ENCODE measurements at places on chromosomes 7 and 10.

DNA sequence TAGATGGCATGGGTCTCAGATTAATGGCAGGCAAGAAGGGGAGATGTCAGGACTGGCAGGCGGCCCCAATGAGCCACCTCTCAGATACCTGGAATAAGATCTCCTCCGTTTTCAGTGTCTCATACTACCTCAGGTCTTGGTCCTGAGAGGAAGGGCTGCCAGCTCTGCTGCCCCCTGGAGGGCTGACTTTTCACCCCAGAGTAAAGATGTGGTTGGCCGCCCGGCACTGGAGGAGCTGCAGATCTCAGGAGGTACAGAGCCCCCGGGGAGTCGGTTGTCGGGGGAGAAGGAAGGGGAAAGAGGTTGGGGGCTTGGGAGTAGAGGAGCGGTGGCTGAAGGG lies 642 bp upstream of the COL13A1 start:
- no peak for DNase-seq

DNA sequence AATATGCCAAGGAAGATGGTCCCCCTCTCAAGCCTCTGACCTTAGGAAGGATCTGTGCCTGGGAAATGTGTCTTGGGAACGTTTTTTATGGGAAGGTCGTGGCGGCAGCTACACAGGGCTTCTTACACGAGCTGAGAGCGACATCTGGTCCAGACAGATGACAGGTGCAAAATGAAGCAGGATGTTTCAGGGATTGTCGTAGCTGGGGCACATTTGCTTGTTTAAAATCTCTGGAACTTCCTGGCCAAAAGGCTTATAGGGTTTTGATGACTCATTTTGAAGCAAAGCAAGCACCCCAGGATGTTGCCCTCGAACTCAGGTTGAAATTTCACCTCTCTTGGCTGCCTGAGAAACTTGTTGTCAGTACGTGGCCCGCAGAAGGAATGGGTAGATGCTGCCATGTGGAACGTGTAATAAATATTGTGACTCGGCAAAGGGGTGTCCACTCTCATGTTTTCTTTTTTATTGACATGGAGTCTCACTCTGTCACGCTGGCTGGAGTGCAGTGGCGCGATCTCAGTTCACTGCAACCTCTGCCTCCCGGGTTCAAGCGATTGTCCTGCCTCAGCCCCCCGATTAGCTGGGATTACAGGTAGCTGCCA lies 117.5 kb downstream of the CAMK1D start:
- no peak for DNase-seq

DNA sequence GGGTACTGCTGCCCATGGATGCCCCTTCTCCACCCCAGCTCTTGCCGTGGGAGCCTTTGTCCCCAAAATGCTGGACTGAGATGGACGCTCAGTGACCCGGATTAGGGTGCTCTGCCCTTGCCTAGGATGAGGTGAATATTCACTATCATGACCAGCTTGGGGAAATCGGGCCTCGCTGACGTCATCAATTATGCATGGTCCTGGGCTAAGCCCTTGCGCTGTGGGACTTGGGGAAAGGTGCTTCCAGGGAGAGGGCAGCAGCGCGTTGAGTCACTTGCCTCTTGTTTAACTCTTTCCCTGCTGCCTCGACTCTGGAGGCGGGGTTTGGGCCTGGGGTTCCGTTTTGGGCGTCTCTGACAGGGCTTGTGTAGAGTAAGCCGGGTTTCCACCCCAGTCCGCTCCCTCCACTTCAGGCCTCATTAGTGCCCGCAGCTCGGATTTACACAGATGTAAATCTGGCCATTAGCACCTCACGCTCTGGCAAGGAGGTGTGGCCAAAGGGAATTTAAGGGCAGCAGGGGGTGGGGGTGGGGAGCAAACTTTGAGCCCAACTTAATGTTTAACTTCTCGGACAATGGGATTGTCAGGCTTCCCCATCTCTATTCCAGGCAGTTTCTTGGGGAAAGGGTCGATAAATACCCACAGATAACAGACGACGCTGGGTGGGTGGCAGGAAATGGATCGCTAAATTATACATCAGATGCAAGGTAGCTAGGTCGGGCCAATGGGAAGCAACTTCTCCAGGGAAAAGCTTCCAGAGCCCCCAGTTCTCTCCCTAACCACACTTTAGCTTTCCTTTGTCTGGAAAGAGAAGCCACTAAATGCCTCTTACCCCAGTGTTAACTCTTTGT lies 51.3 kb upstream of the TCF7L2 start:
- no peak for DNase-seq

DNA sequence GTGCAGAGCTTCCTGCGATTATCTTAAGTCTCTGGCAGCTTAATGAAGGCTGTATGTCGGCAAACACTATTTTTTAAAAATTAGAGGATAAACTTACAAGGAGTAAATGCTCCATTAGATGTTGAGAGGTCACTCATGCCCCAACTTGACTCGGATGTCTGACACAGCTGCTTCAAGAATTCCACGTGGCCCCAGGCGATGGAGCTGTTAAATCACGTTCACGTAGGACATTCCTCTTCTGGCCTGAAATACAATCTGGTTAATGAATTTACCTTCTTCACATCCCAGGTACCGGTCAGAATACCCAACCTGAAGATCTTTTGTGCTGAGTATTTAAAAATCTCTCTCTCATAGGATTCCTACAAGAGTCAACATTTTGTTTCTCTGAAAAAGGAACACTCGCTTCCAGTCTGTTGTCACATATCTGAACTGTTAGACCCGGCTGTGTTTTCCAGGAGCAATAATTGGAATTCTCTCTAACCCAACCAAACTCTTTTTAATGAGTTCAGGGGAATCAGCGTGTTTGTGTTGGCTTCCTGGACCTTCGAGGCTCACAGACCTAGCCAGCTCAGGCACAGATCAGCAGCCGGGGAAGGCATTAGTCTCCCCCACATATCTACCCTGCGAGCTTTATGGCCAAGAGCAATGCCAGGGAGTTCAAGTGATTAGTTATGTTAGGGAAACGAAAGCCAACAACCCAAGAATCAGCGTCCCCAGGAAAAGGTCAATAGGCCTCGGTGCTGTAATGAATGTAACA lies 284.9 kb downstream of the FGFR2 start:
- DNase-seq, result no peak

- no peak for DNase-seq
Measured at GRCh38 chr10:106216085-106216484, 948.4 kb downstream of the SORCS1 start.

GRCh38 chr7:157584420-157584819 lies 247.6 kb downstream of the DNAJB6 start:
- no peak for DNase-seq

DNA sequence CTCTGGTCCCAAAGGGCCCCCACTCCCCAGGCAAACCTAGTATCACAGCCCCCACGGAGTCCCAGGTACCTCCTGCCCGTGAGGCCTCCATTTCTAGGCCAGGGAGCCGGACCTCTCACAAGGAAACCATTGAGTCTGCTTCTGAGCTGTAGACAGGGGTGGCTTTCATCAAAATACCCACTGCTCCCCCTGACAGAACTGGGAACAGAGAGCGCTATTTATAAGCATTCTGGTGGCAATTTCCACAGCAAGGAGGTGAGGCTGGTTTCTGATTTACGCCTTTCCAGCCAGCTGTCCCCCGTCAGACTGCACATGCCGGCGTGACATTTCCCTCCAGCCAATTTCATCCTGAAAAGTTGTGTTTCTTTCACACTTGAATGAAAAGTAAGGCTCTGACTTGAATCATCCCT lies 407.5 kb upstream of the PRKCQ start:
- no peak for DNase-seq

DNA sequence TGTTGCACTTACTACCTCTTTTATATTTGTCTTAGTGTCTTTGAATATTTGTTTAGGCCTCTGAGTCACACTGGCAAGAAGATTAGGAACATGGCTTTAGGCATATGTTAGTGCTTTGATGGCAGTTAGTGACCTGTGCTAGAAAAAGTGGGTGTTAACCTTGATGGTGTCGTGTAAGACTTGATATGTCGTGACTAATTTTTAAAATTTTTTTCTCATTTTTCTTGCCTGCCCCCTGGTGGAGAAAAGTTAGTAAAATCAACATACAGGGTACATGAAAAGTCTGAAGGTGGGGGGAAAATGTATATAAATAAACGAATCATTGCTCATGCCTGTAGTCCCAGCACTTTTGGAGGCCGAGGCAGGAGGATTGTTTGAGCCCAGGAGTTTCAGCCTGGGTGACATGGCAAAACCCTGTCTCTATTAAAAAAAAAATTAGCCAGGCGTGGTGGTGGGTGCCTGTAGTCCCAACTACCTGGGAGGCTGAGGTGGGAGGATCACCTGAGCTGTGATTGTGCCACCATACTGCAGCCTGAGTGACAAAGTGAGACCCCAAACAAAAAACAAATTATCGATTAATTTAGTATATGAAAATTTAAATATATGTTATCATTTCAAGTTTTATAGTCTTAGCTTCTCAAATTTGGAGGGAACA lies 44.6 kb downstream of the TAX1BP1 start:
- DNase-seq, result no peak

- no peak for DNase-seq
Measured at GRCh38 chr10:88181902-88182600, 318.6 kb downstream of the PTEN start.

DNA sequence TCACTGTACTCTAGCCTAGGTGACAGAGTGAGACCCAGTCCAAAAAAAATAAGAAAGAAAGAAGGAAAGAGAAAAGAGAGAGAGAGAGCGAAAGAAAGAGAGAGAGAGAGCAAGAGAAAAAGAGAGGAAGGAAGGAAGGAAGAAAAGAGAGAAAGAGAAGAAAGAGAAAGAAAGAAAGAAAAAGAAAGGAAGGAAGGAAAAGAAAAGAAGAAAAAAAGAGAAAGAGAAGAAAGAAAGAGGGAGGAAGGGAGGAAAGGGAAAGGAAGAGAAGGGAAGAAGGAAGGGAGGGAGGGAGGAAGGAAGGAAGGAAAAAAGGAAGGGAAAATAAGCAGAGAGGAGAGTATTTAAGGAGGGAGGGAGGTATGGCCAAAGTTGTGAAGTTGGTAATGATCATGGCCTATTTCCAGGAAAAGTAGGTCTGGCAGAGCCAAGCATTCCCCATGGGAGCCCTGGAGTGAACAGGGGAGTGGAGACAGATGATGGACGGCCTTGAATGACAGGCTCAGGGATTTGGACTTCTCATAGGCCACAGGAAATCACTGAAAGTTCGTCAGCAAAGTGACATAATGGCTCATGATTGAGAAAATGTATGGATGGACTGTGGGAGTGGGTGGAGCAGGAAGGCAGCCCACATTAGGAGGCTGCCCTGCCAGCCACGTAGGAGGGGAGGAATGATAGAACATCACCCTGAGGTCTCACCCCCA lies 44.8 kb upstream of the CUX1 start:
- DNase-seq, result no peak

DNA sequence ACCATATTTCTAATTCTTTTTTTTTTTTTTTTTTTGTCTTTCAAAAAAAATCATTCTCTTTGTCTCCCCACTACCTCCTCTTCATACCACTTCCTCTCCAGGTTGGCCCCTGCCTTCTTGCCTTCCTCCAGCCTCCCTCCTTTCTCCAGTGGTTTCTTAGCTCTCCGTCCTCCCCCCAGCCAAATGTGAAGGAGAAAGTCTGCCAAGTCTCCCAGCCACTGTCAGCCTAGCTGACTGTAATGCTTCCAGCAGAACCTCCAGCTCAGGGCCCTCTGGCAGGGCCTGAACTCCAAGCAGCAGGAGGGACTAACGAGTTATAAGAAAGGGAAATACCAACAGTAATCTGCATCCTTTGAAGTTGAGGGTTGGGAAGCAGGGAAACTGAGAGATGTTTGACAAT lies 35.5 kb upstream of the BICC1 start:
- DNase-seq, result no peak

Measured in activated T-cell treated with anti-CD3 and anti-CD28 coated beads for 1 hour (primary cell).